ENCODE measurements at places on chromosomes 3 and 15.

DNA sequence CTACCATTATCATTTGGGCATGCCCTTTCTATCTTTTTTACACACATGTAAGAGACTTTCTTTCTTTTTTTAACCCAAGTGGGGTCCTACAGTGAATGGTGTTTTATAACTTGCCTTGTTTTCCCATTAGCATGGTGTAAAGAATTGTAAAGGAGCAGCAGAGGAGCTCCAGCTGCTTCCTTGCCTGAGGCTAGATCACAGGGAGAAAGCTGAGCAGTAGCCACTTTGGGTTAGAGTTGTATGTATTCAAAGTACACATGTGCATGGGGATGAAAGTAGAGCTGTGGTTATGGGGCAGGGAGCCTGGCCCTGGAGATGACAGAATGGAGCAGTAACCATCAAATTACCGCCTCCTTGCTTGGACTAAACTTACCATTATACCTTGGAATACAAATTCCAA is 231.1 kb upstream of the PDZRN3 start:
- DNase-seq, result no peak

- DNase-seq, result peak; percentile 10
Measured at GRCh38 chr3:60192297-60193114, 1058.7 kb downstream of the FHIT start.

DNA sequence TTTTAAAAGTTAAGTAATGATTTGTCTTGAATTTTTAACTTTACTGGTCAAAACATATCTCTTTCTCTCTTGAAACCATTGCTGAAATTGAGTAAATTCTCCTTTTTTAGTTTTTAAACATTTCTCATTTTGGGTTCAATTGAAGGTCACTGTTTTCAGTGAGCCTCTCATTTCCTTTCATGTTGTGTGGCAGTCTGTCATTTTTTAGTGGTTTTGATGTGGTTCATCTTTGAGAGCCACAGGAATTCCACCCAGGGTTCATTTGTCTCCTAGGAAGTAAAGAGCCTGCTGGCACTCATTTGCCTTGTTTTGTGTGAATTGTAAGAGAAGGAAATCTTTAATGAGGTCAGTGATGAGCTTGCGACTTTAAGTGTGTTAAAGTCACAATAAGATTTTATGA is 10.4 kb downstream of the CLDN11 start:
- DNase-seq, result no peak

DNA sequence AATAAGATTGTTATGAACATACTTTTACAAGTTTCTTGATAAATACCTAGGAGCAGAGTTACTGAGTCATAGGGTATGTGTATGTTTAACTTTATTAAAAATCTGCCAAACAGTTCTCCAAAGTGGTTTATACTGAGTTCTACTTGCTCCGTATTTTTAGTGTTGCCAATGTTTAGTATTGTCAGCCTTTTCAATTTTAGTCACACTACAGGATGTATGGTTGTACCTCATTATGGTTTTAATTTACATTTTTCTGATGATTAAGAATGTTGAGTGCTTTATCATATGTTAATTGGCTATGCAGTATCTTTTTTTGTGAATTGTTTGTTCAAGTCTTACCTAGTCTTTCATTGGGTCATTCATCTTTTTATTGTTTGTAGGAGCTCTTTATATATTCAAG is 4.3 kb downstream of the TMOD3 start:
- no peak for DNase-seq

- no peak for DNase-seq
Measured at GRCh38 chr3:40340541-40341170, 31.1 kb downstream of the EIF1B start.

DNA sequence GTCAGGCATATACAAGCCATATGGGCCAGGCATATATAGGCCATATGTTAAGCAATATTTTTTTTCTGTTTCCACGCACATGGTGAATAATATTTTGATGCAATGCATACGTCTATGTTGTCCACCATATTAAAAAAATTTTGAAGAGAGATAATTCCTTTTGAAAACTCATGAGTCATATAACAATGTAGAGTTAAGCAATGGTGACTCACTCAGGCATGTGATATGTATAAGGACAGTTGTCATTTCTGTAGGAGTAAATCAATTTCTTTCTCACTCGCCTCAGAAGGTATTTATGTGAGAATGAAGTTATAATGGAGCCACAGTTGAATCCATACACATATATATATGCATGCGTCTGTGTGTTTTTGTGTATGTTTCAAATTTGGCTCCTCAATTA is 272.6 kb downstream of the EPHA3 start:
- no peak for DNase-seq

DNA sequence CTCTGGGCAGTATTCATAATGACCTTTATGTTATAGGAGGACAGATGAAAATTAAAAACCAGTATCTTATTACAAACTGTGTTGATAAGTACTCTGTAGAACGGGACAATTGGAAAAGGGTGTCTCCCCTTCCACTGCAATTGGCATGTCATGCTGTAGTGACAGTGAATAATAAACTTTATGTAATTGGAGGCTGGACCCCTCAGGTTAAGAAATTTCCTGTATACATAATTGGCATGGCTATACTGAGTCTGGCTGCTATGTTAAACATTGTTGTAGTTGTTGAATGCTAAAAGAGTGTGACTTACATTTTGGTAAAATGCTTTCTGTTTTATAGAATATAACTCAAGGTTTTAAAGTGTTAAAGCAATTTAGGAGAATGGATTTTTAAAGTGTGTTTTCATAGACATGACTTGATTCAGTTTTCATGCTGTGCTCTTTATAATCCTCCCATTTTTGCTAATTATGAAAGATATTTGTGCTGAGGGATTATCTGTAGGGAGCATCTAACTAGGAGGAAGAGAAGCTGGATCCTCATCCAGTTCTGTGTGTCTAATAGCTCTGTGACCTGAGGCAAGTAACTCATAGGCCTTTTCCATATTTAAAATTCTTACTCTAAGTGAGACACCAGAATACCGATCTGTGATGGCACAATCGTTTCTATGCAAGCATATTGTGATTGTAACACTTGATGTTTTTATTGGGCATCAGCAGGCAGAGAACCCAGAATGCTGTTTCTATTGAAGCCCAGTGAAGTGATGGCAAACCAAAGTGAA is 13.0 kb downstream of the KBTBD12 start:
- DNase-seq, result no peak

DNA sequence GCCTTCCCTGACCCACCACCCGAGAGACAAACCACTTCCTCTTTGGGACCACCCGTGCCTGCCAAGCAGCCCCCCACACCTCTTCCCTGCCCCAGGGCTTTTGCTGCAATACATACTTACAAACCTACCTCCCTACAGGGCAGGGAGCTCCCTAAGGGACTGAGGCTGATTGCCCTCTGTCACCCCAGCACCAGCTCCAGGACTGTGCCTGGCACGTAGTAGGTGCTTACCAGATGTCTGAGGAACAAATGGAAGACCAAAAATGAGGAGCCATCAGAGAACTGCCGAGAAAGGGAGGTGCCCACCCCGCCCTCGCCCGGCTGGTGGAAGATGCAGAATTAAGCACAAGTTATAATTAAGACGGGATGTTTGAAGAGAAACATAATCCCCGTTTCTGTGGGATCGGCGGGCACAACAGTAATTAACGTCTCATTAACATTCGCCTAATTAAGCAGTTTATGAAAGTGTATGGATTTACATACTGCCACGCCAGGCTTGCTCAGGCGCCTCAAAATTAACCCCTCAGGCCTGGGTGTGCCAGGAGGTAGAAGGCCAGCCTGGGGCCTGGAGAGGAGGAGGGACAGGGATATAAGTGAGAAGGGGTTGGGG is 130.1 kb upstream of the LINGO1 start:
- no peak for DNase-seq

GRCh38 chr3:14143271-14144225 is 18.7 kb downstream of the TMEM43 start:
- DNase-seq, result no peak

DNA sequence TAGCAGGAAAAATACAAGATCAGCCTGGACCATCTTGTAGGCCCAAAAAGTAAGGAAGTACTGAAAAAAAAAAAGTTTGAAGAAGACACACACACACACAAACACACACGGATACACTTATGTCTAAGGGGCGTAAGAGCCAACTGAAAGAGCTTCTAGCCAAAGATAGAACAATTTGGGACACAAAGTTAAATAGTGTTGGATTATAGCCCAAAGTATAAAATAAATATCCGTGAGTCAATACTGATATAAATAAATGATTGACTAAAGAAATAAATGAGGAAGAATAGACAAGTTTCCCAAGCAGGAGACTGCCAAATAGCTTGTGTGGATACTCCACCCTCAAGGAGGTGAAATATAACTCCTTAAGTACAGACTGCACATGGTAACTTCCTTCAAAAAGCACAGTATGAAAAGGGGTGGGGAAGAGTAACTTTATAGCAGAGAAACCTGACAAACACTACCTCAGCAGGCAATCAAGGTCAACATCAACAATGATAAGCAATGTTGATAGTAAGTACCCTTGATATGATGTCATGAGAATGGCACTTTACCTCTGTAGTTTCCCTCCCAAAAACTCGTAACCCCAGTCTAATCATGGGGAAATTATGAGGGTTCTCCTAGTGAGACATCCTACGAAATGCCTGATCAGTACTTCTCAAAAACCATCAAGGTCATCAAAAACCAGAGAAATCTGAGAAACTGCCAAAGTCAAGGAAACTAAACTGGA is 187.3 kb upstream of the ATP11B start:
- no peak for DNase-seq

GRCh38 chr15:56934269-56934668 is 15.8 kb downstream of the TCF12 start:
- DNase-seq, result no peak

- no peak for DNase-seq
Measured at GRCh38 chr3:49025005-49025792, 3.3 kb downstream of the NDUFAF3 start.

- no peak for DNase-seq
Measured at GRCh38 chr3:42194943-42195510, 71.0 kb downstream of the CCK start.

DNA sequence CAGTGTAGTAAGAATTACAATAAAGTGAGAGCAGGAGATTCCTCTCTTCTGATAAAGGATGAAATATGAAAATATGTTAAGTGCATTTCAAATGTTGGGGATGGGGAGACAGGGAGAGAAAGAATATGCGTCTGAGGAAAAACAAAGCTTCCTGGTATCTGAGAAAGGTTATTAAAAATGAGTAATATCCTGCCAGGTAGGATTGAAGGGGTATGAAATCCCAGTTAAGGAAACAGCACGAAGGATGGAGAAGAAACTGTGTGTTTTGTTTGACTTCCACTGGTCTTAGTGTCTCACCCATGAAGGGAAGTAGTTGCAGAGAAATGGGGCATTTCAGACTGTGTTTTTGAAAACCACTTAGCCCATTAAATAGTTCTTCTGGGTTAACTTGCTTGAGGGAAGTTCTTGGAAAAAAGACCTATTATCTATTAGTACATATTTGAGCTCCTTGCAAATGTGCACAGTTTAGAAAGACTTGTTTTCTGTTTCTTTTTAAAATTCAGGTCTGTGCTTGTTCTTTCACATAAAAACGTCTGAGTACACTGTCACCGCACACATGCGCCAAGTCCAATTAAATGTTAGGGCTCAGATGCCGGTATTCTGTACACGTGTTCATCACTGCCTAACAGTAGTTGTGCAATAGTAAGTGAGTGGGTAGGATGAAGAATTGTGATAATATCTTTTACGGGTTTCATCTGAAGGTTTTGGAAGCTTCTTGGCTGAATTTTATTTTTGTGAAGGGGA is 196.1 kb upstream of the P2RY1 start:
- DNase-seq, result no peak

- no peak for DNase-seq
Measured at GRCh38 chr3:155602307-155602706, 142.6 kb downstream of the PLCH1 start.

DNA sequence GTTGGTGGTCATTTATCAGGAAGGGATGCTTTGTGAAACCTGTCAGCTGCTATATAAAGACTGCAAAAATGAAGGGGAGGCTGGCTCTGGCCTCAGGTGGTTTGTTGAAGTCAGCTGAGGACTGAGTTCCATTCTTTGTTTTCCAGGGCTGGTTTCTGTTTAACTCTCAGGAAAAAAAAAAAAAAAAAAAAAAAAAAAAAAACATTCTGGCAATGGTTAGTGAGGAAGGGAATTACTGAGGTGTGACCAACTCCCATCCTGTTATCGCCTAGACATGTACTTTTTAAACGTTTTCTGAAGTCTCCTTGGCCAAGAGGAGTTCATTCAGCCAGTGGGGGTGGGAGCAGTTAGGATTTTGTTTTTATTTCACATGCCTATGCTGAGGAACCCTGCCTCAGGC is 316.3 kb downstream of the OXSM start:
- no peak for DNase-seq

GRCh38 chr3:128998561-128998960 is 2.5 kb upstream of the EFCC1 start:
- no peak for DNase-seq

DNA sequence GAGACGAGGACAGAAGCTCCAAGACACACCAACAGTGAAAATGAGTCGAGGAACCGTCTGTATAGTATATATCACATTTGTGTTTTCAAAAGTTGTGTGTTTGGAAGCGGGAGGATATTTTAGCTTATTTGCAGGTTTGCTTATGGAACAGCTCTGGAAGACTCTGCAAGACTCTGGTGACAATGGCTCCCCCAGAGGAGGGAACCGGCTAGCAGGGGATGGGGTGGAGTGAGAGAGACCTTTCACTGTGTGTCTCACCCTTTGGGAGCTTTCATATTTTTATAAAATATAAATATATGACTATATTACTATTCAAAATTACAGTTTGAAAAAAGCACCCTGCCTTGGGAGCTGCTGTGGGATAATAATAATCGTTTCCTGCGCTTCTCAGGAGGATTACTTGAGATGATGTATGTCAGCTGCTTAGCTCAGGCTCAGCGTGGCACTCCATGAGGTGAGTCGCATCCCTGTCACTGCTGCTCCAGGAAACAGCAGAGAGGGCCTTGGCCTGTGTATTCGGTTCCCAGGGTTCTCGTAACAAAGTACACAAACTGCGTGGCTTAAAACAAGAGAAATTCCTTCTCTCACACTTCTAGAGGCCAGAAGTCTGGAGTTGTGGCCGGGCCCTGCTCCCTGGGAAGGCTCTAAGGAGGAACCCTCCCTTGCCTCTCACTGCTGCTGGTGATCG is 183.9 kb downstream of the FAM43A start:
- DNase-seq, result no peak

- DNase-seq, result no peak
Measured at GRCh38 chr3:40211579-40211978, 97.9 kb upstream of the EIF1B start.

DNA sequence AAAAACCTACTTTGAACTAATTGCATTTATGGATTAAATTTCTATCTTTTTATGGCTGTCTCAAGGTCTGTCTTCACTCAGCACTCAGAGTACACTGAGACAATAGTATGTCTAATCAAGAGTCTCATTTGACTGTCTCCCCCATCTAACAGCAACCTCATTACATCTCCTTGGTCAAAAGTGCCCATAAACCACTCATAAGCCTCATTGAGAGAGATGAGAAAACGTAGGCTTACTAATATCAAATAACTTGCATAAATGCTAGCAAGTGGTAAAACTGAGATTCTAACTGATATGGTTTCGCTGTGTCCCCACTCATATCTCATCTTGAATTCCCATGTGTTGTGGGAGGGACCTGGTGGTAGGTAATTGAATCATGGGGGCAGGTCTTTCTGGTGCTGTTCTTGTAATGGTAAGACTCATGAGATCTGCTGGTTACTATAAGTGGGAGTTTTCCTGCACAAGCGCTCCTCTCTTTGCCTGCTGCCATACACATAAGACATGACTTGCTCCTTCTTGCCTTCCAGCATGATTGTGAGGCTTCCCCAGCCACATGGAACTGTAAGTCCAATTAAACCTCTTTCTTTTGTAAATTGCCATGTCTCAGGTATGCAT is 113.9 kb downstream of the TFDP2 start:
- no peak for DNase-seq
